ENCODE measurements at places on chromosomes 3 and 15.

DNA sequence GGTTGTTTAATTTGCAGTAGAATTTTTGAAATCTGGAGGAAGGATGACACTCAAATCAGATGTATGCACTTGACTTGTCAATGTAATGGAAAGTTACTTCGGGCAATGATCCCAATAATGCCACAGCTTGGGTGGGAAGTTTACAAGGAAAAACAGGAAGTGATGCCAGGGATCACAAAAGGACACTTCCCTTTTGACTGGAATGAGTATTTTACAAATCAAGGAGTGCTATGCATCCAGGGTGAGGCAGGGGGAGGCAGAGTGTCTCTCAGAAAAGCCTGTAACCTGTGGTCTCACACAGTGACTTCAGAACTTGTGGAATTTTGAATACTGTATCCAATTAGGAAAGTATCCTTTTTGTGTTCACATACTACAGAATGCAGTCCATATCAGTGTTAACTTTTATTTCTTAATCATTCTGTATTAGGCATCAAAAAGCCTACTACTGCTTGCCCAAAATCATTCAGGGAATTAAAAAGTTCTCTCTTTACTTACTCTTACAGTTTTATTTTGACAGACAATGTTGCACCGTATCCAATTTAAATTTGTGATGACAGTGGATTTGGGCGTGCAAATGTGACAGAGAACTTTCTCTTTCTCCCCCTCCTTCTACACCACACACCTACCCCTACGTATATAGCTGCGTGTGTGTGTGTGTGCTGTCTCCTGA lies 445.1 kb downstream of the MECOM start:
- no peak for DNase-seq

DNA sequence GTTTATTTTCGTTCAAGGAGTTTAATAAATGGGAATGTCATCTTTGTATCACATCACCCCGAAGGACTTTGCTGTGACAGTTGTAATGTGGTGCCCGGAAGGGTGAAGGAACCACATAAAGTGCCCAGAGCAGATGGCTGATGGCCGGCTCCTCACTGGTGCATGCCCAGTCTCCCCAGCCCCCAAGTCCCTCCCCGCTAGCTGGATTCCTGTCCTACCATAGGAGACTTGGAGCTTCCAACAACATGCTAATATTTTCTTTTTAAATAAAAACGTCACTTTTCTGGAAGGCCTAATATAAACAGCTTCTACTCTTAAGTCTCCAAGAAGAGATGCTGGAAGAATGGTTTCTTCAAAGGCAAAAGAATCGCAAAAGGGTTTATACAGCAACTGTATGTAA lies 273.9 kb upstream of the LRTM1 start:
- DNase-seq: no peak

GRCh38 chr15:45810201-45810600 lies 175.4 kb downstream of the SQOR start:
- DNase-seq: no peak

DNA sequence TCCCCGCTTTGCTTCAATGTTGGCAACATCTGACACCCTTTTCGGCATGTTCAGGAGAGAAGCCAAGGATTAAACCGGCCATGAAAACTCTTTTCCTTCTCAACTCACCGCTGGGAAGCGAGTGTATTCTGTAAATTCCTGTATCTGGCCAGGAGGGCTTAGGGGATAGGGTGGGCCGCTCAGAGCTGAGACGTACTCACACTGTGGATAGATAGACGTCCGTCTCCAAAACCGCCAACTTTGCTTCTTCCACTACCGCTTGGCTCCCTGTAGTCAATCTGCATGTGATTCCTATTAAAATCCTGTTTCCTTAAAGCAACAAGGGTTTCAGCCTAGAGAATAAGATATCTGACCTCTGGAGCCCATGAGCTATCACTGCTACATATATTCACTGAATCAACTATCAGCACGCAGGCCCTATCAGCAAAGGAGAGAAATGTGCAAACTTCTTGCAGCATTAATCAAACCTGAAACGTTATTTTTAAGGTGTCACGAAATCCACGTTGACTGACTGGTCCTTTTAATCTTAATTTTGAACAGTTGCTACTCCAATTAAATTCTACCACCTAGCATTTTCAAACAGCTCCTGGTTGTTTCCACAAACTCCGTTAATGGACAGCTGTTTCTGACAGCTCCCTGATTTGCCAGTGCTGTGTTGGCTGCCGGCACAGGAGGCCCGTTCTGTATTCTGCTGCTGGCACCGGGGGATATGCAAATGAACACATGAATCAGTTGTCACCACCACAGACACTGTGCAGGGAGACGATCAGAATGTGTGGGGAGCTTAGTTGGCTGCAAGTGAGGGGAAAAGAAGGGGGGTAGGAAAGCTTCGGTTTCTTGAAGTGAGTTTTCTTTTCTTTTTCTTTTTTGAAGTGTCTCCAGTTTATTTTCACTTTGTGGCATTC lies 438.9 kb upstream of the ARRDC4 start:
- DNase-seq: no peak

DNA sequence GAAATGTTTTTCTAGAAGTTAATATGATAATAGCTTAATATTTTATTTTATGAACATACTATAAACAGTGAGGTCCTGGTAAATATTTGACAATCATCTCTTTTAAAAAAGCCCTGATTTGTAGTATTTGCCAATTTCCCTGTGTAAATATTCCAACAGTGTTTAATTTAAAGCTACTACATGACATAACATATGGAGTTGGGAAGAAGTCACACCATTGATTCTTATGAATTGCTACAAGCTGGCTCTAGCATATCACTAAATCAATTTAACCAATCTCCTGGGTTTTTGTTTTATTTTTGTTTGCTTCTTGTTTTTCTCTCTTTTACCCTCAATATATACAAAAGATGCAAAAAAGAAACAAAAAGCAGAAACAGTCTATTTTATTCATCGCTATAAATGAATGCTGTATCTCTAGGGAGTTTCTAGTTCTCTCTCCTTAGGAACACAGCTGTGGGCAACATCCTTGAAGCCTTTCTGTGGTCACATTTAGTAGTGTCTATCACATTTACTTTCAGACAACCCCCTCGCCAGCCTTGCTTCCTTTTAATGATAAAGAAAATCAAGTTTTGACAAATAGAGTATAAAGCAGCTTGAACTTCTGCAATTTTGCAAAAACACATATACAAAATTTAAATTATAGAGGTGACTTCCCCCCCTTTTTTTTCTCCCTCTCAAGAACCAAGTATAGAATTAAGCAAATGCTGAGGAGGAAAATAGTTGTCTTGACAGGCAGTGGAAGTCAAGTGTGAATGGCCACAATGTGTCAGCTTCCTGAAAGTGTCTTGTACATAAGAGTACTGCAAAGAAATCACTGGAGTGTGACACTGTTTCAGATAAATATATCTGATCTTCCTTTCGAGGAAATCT lies 21.4 kb downstream of the CCR1 start:
- no peak for DNase-seq

GRCh38 chr15:92889390-92890107 lies 10.6 kb upstream of the CHD2 start:
- no peak for DNase-seq

DNA sequence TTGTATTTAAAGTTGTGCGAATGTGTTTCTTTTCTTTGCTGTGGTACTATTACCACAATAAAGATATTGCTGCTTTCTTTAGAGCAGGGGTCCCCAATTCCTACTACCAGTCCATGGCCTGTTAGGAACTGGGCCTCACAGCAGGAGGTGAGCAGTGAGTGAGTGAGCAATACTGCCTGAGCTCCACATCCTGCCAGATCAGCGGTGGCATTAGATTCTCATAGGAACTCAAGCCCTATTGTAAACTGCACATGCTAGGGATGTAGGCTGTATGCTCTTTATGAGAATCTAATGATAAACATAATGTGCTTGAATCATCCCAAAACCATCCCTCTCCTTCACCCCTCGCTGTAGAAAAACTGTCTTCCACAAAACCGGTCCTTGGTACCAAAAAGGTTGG lies 41.6 kb downstream of the DMXL2 start:
- DNase-seq: no peak

- peak; percentile 70 for DNase-seq
Measured at GRCh38 chr15:64443747-64444621, 16.4 kb upstream of the ZNF609 start.

DNA sequence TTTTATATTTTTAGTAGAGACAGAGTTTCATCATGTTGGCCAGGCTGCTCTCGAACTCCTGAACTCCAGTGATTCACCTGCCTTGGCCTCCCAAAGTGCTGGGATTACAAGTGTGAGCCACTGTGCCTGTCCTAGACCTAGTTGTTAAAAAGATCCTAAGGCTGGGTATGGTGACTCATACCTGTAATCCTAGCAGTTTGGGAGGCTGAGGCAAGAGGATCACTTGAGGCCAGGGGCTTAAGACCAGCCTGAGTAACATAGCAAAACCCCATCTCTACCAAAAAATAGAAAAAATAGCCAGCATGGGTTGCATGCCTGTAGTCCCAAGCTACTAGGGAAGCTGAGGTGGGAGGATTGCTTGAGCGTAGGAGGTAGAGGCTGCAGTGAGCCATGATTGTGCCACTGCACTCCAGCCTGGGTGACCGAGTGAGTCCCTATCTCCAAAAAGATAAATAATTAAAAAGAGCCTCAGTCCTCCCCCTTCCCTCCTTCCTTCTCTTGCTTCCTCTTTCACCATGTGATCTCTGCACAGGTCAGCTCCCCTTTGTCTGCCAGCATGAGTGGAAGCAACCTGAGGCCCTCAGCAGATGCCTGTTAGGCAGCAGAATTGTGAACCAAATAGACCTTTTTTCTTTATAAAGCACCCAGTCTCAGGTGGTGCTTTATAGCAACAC lies 9.8 kb upstream of the FNDC3B start:
- no peak for DNase-seq

GRCh38 chr3:129942296-129942695 lies 32.2 kb upstream of the TRH start:
- peak; percentile 23 for DNase-seq

GRCh38 chr15:90327311-90327710 lies 24.8 kb upstream of the ZNF774 start:
- DNase-seq: no peak

DNA sequence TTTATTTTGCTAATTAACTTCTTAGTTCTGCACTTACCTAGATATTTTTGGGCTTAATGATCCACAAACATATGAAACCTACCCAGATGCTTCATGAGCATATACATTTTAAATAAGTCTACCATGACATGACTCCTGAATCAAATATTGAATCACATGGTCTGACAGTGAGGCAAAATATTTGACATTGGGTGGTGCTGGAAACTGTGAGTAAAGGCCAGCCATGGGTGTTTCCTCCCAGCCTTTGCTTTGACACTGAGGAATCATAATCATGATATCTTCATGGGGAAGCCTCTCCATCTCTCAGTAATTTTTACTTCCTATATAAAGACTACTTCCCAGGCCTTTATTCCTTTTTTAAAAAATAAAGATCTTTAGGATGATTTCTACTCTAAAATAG lies 22.8 kb upstream of the SSR3 start:
- no peak for DNase-seq

DNA sequence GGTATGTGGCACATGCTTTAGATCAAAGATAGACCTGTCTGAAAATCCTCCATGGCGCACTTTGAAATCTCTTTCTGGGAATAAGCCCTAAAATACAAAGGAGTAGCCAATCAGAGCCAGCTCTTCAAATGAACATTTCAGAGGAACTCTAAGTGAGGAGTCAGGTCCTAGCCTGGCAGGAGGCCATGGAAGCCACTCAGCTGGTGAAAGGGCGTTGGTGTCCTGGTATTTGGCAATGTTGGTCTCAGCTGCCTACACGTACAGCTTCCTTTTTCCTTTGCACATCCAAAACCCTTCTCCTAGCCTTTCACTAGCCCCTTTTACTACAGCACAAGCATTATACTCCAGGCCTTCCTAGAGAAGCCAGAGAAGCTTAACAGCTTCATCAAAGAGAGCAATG lies 5.5 kb downstream of the WDR73 start:
- DNase-seq: no peak

DNA sequence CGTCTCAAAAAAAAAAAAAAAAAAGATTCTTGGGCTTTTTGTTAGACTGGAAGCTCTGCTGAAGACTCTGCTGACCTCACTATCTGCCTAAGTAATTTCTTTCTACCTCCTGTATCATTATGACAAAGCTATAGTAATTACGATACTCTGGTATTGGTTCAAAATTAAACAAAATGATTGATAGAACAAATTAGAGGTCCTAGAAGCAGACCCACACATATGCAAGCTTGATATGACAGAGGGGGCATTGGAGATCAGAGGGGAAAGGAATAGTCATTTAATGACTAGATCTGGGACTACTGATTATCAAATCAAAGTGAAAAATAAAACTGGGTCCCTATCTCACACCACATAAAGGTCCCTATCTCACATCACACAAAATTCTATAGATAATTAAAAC lies 21.9 kb upstream of the AP3B2 start:
- DNase-seq: no peak

DNA sequence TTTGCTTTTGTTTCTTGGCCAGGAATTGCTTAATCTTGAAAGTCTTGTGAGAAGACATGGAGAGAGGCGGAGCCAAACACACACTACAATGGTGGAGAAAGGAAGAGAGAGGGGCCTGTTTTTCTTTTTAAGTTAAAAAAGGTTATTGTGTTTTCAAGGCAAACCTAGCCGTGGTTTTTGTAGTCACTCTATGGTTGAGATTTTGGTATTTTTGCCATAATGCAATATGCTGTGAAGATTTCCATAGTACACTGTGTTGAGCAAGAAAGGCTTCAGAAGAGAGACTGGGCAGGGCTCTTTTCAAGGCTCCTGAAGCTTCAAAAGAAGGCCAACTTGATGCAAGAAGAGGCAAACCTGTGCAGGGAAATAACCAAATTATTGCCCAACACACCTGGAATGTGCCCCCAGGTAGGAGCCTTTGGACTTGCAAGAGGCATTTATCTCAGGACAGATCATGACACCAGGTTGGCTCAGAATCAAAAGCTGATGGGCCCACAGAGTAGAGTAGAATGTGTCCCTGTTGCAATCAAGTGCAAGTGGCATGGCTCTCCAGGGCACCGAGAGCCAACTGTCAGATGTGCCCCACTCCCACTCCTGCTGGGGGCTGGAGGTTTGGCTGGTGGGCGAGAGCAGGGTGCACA lies 22.1 kb downstream of the AMOTL2 start:
- DNase-seq: no peak

- no peak for DNase-seq
Measured at GRCh38 chr3:139241783-139242182, 102.0 kb upstream of the MRPS22 start.

DNA sequence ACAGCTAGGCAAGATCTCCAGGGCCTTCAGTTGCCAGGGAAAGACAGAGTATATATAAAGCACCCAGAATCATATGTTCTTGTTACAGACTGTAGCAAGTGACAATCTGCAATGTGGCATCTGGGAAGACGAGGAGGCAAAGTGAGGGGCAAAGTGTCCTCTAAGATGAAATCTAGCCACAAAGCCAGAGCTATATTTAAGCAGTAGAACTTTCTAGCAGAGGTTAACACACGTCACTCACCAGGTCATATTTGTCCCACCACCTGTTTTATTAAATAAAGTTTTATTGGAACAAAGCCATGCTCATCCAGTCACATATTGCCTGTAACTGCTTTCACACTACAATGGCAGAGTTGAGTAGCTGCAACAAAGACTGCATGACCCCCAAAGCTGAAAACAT lies 51.5 kb downstream of the PDZRN3 start:
- DNase-seq: no peak

DNA sequence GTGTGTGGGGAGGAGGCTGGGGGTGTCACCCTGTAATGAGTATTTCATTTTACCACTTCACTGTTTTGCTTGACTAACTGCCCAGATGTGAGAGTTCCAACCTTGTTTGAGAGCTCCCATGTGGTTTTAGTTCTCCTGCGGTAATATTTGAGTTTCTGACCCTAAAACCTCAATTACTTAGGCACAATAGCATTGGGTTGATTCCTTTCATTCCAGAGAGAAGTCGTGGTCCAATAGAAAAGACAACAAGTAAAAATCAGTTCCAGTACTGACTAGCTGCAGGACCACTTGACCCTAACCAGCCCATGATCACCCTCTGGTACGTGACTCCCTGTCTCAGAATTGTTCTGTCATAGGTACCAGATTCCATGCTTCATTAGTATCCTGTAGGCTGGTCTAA lies 630.4 kb downstream of the CADM2 start:
- no peak for DNase-seq
